Right lobe of liver (tissue), 6 donors: ENCODE measurements at places on chromosomes 13 and 19.

DNA sequence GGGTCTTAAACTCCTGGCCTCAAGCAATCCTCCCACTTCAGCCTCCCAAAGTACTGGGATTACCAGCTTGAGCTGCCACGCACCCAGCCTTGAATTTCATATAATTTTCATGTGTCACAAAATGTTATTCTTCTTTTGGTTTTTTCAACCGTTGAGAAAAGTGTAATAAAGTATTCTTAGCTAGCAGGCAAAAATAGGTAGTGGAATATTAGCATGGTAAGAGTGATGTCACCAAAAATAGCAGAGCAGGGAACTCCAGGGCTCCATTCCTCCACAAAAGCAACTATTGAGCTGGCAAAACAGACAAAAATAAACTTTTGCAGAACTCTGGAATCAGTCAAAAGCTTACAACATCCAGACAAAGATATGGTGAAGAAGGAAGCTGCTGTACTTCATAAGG, 43.9 kb downstream of the FBN3 start:
- DNase-seq, result no peak

DNA sequence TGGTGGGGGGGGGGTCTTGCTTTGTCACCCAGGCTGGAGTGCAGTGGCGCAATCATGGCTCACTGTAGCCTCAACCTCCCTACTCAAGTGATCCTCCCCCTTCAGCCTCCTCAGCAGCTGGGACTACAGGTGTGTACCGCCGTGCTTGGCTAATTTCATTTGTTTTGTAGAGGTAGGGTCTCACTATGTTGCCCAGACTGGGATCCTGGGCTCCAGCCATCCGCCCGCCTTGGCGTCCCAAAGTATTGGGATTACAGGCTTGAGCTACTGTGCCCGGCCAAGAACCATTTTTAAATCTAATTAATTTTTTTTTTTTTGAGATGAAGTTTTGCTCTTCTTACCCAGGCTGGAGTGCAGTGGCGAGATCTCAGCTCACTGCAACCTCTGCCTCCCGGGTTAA, 18.2 kb upstream of the JUND start:
- no peak for DNase-seq

DNA sequence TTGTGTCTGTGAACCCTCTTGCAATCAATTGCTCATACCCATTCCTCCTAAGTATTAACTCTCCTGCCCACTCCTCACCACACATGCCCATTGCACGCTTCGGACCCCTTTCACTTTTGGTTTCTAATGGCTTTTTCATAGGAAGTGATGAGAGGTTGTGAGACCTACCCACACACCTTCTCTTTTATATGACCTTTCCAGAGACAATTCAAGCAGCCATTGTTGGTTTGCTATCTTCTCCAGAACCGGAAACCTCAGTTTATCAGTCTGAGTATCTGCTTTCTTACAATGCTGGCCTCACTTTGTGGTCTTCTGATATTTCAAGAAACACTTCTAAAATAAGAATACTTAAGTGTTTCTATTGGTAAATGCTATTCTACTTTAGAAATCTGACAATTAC, 1550.8 kb upstream of the SLC10A2 start:
- no peak for DNase-seq

GRCh38 chr13:39364947-39365468, 238.0 kb downstream of the LHFPL6 start:
- no peak for DNase-seq

- DNase-seq, result no peak
These were observed 196.5 kb downstream of the ITGBL1 start for GRCh38 chr13:101648766-101649487.
